Esophagus muscularis mucosa (tissue), 4 donors: ENCODE measurements at places on chromosomes 11 and 22. TPM values are rescaled to one million over a fixed set of nuclear protein-coding genes. Genes with fewer than 3 reads are reported as not detected.
A peak's percentile ranks its signal among the peaks of the same experiment; 100 is the strongest.

GRCh38 chr11:69052343-69053168, 3.8 kb downstream of the TPCN2 start:
- H3K27ac ChIP-seq: peak overlapping the region; percentile 98
- H3K4me3 ChIP-seq: peak overlapping the region; percentile 84

DNA sequence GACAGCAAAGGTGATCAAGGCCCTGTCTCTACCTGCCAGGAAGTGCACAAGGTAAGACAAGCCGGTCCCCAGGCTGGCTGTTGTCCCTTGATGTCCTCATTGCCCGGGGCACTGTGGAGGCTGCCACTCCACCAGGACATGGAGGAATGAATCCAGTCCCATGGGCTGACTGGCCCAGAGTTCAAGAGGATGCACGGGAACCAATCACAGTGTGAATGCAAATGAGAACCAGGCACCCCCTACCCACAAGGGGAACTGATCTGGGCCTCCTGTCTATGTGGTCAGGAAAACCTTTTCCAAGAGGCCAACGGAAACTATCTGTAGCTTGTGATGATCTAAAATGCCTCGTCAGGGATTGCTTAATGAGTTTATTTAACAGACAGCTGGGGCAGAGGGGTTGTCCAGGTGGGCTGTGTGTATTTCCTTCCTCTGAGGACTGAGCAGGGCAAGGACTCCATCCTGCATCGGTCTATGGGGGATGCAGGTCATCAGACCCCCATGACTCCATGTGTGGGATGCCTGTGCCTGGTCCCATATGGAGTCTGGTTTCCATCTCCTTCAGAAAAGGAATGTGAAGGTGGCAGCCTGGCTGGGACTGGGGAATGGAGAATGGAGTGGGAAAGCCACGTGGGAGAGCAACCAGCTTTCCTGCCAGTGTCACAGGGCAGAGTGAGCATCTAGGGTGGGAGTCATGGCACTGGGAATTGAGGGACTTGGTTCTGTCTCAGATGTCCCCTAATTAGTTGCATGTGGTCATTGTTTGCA, 60.5 kb downstream of the CD82 start:
- DNase-seq: peak; percentile 90
- H3K4me3 ChIP-seq: no peak overlapping the region
- H3K27me3 ChIP-seq: no peaks in the 10 kb centered on the region
- no peaks in the 10 kb centered on the region for H3K36me3 ChIP-seq
- H3K4me1 ChIP-seq: peaks cover 46% of the 10 kb centered on the region

DNA sequence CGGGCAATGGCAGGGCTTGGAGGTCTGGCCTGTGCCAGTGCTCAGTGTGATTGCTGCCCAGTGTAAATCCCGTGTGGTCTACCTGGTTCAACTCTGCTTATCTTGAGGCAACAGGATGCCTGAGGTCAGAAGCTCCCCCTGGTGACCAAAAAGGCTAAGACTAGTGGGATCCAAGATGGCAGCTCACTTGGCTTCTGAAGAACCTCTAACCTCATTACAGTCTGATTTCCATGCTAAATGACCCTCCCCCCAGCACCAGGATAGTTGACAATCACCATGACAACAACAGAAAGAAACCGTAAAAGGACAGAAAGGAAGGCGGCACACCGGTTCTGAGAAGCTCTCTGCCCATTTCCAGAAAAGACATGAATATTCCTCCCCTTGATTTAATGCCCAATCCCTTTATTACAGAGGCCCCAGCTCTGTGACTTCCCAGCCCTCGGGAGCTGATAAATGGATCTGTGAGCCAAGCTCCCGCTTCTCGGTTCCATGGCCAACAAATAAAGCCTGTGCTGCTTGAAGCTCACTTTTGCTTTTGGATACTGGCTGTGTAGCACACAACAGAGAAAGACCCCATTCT, 398.4 kb downstream of the CTTN start:
- H3K27ac ChIP-seq: no peak overlapping the region
- no peaks in the 10 kb centered on the region for H3K36me3 ChIP-seq
- H3K27me3 ChIP-seq: no peaks in the 10 kb centered on the region
- no peaks in the 10 kb centered on the region for H3K4me1 ChIP-seq
- H3K4me3 ChIP-seq: no peak overlapping the region
- DNase-seq: no peak

DNA sequence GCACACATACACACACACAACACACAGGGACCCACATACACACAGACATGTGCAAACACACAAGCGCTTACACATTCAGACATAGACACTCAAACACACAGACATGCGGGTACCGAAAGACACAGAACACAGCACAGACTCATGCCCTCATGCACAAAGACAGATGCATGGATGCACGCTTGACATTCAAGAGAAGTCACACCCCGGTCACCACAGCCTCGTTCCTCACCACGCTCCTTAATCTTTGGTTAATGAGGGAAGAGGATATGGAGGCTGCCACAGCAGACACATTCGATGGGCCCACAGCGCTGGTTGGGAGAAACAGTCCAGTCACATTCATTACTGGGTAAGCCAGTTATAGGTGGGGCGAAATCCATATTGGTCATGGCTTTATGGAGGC, 51.9 kb upstream of the EIF3D start:
- H3K4me3 ChIP-seq: no peak overlapping the region
- no peak overlapping the region for H3K27ac ChIP-seq
- no peak for DNase-seq
- no peaks in the 10 kb centered on the region for H3K27me3 ChIP-seq
- no peaks in the 10 kb centered on the region for H3K4me1 ChIP-seq
- H3K36me3 ChIP-seq: no peaks in the 10 kb centered on the region

Gene TRIM51
- not detected for total RNA-seq

Gene DDIAS
- 0.17 TPM for total RNA-seq

Gene TMA7B
- total RNA-seq: not detected
